Activated gamma-delta T cell treated with Interleukin-2 at 50 U/mL for 16 hours (primary cell): ENCODE measurements at places on chromosomes 12 and 14.

DNA sequence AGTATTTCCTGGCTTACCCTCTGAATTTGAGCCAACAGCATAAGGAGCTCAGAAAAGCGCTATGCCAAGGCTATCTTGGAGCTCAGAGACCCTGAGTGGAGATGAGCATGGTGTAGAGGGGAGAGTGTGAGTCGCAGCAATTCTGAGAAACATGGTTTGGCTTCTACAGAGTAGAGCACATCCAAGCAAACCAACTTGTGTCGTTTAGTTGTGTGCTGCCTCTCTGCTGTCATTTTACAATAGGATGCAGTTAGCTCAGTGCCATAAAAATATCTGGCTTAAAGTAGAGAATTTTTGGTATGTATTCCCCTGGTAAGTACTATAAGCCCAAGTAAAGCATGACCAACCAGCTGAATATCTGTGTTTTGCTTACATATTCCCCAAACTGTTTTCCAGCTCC is 249.2 kb downstream of the TRHDE start:
- no peak for DNase-seq

- DNase-seq, result no peak
Observed at GRCh38 chr12:109356577-109356976, 8.9 kb downstream of the MYO1H start.

DNA sequence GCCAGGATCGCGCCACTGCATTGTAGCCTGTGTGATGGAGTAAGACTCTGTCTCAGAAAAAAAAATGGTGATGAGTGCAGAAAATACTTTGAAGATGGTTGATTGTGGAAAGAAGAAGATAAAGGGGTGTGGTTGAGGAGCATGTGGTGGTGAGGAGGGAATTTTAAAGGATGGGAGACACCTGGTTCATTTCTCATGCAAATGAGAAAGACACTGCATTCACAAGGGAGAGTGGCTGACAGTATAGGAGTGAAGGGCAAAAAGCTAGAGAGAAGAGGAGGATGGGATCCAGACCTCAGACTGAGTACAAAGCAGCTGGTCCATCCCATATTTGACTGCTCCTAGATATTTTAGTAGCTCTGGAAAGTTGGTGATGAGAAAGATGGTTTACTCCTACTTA is 206.0 kb downstream of the SNAPC1 start:
- DNase-seq, result no peak

DNA sequence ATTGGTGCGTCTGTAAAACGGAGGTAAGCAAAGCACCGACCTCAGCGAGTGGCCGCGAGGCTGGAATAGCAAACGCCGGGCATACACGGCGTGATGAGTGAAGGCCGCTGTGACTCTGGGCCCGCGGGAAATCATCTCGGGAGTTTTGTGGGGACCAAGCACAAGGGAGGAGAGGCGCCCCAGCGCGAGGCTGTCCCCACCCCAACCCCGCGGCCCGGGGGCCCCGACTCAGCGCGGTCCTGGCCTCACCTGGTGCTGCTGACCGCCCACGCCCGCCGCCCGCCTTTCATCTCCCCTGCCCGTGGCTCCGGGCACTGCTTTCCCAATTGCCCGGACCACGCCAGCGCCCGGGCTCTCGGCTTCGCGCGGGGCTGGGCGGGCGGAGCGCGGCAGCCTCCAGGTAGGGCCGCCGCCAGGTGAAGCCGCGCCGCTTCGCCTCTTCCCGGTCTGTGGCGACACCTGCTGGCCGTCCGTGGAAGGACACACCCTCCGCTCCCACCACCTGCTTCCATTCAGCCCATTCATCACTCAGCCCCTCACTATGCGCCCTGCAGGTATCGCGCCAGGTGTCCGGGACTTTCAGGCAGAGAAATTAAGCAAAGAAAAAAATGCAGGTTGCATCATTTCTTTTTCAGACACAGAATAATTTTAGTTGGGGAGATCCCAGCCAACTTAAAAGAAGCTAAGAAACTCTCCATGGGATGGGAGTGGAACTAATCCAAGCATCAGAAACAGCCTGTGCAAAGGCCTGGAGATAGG is 360.4 kb downstream of the MED13L start:
- DNase-seq, result peak; percentile 73

DNA sequence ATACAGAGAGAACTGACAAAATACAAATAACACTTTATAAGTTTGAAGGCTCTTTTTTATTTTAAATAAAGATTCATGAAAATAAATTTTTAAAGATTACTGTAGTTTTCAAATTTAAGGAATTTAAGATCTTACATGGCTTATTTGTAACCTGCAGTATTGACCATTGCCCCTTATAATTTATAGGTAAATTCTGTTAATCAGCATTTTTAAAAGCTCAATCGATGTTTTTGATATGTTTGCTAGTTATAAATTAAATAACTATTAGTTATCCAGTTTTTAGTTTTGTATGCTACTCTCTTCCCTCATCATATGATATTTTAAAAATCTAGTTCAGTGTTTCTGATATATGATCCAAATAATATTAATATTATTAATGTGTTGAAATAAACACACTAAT is 109.9 kb downstream of the MON2 start:
- DNase-seq, result no peak

GRCh38 chr12:67952787-67953186 is 36.5 kb upstream of the IFNG-AS1 start:
- no peak for DNase-seq

DNA sequence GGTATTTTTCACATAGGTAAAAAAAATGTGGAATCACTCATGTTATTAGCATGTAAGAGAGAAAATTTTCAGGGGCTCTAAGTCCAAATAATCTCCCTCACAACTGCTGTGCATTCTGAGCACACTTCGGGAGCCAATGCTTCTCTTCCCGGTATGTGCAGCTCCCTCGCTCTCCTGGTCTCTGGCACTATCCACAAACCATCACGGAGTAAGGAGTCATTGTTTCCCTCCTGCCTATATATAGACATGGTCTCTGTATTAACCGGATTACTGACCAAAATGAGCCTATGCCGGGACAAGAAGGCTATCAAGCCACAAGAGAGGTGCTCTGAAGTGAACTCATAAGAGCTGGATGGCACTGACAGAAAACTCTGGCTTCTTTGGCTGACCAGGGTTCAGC is 13.4 kb downstream of the HECTD4 start:
- DNase-seq, result no peak

DNA sequence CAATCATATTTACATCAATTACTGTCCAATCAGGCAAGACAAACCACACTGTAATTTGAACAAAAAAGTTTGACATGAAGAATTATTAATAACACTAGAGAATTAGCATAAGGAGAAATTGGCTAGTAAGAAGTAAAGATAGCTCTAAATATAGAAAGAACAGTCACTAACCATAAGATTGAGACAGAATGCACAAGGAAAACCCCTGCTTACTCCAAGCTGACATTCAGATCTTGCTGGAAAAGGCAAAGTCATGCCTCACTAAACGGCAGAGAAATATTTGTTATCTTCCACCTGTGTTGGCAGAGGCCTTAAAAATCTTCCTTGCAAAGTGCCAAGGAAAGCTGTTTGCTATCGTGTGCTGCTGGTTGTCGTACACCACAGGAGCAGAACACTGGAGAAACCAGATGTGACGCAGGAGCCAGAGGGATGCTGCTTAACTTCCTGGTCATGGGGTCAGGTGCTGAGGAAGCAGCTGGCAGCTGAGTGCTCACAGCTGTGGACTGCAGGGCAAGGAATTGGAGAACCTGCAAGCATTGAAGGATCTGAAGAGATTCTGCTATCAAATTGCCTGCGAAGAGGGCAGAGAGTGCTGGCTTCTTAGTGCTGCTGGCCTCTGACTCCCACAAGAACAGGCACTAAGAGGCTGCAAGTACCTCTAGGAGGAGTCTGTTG is 1323.3 kb downstream of the LRFN5 start:
- DNase-seq, result no peak

DNA sequence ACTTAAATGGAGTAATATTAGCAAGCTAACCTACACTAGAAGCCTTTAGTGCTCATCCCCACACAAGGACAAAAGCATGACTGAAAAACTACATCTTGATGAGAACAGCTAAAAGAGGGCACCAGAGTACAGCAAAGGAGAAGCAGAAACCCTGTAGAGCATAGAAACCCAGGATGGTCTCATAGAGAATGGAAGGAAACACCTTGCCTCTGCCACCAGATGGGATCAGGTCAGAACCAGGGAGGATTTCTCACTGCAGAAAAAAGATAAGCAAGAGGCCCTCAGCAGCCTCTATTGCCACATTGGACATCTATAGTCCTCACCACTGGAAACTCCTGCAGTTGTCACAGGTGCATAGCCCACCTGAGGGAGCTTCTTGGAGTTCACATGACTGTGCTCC is 13.6 kb upstream of the ZNF705A start:
- no peak for DNase-seq

GRCh38 chr14:89690139-89690538 is 264.4 kb downstream of the EFCAB11 start:
- DNase-seq, result no peak

DNA sequence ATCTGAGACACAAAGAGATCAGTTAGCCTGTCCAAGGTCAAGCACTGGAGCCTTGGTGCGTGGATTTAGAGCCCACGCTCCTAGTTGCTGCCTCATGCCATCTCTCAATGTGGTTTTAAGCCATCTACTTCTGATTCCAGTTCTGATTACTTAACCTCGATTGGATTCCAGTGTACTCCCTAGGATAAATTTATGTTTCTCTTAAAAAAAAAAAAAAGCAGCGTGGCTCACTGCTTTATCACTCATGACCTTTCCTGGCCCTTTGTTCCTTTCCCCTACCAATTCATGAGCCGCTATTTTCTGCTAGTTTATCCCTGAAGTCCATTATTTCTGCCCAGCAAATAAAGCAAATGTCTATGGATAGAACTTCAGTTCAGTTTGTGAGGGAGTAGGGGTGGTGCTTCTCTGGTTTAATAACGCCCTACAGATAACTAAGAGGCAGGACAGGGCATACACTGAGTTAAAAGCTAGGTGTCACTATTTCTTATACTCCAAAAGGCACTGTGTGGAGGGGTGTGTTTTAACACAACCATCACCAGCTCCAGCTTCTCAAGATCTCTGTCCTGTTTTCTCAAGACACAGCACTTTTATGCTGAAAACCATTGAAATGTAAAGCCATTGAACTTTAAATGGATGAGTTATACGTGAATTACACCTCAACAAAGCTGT is 9.8 kb upstream of the PARP11 start:
- no peak for DNase-seq

- DNase-seq, result no peak
Observed at GRCh38 chr14:59239022-59239421, 50.6 kb downstream of the DAAM1 start.

- DNase-seq, result no peak
Observed at GRCh38 chr12:94326727-94327126, 132.9 kb downstream of the CEP83 start.

DNA sequence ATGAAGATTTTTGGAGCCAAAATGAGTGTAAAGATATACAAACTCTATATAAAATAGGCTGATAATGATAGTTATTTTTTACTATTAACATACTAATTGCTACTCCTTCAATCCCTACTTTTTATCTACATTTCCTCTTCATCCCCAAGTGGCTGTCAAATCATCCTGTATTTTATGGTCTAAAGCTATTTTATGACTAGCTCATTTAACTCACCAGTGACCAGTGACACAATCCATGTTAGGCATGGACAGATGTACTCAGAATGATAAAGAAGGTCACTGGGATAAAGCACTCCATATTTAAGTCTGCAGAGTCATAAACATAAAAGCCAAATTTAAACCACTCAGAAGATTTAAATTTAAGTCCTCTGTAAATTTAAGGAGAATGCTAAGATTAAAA is 183.0 kb downstream of the MED13L start:
- no peak for DNase-seq

- DNase-seq, result no peak
Observed at GRCh38 chr12:50032854-50033581, 7.7 kb upstream of the RACGAP1 start.

- DNase-seq, result no peak
Observed at GRCh38 chr12:47886510-47887240, 18.1 kb downstream of the VDR start.

GRCh38 chr12:13104409-13104808 is 942 bp upstream of the GSG1 start:
- DNase-seq, result no peak

GRCh38 chr12:6914947-6915788 is 788 bp downstream of the ENO2 start:
- no peak for DNase-seq

DNA sequence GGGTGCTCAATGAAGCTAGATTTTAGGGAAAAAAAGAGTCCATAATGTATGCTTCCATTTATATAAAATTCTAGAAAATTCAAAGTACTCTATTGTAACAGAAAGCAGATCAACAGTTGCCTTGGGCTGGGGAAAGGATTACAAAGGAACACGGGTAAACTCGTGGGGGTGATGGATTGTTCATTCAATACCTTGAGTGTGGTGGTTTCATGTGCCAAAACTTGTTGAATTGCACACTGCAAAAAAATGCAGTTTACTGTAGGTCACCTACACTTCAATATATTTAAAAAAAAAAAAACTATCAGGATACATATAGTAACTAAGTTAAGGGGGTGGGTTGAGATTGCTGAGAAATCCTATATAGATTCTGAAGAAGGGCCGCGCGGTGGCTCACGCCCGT is 33.6 kb downstream of the PAWR start:
- DNase-seq, result no peak

GRCh38 chr12:52818388-52818787 is 4.5 kb upstream of the KRT4 start:
- no peak for DNase-seq

DNA sequence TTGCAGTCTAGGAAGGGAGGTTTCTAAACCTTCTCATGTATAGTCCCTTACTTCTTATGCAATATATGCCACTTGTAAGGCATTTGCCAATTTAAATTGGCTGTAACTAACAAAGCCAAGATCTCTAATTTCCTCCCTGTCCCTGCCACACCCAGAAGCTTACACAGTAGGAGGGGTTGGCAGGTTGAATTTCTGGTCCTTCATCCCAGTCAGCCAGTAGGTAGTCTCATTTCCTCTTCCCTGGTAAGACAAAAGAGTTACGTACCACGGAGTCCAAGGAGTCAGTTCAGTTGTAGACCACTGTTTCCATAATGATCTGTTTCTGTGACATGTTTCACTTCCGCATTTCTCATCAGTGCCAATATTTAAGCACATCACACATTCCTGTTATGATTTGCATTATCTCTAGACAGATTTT is 47.0 kb upstream of the PLBD1 start:
- no peak for DNase-seq

DNA sequence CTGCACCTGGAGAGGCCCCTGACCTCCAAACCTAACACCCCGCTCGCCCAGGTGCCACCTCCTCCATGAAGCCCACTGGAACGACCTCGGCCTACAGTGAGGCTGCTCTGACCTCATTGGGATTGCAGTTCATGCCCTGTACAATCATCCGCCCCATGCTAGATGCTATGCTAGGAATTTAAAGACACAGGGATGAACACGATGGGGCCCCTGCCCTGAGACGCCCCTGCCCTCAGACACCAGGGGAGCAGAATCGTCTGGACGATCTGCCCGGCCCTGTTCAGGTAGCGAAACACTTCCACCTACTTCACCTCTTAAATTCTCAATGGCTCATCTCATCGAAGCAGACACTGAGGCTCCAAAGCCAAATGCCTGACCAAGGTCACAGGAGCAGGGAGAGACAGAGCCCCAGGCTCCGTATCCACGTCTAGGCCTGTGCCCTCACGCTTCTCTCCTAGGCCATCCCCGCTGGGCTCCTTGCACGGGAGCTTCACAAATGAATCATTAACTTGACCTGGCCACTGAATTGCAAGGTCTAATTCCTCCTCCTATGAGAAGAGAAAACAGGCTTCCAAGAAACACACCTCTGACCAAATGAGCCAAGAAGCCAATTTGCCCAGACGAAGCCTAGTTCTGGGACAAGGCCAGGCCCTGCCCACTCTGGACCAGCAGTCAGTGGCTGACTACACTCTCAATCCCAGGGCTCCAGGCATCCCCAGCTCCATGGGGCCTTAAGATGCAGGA is 35.2 kb downstream of the SCARB1 start:
- no peak for DNase-seq
